HFFc6 (cell line): ENCODE measurements at places on chromosomes 4 and X.

GRCh38 chr4:67558493-67558892 lies at the start of gene STAP1:
STAP1 (plus strand) TSS chr4:67558727; CDS start chr4:67558810, 83 bp downstream.
- DNase-seq = no peak

GRCh38 chrX:152817078-152817764 lies 13.3 kb downstream of the CETN2 start:
- peak; percentile 41 for DNase-seq

- DNase-seq = no peak
These were observed 28.9 kb downstream of the NSD2 start for GRCh38 chr4:1900087-1900433.

GRCh38 chr4:78244705-78245485 lies 187.8 kb downstream of the FRAS1 start:
- peak; percentile 1 for DNase-seq
